ENCODE measurements at places on chromosomes 2 and 18.

DNA sequence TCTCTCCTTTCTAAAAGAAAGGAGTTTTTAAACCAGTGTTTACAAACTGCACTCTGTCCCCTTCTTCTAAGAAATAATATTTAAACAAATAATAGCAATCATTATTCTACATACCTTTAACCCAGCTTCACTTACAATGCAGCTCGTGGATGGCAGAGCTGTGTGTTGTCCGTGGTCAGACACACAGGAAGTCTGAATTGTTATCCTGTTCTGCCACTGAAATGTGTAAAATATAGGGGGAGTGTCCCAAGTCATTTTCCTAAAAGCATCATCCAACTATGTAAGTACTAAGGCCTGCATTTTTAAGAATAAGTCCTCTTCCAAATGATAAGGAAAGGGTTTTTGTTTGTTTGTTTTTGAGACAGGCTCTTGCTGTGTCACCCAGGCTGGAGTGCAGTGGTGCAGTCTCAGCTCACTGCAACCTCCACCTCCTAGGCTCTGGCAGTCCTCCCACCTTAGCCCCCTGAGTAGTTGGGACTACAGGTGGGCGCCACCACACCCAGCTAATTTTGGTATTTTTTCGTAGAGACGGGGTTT lies 2.7 kb upstream of the PPP4R1 start:
- DNase-seq, result no peak

DNA sequence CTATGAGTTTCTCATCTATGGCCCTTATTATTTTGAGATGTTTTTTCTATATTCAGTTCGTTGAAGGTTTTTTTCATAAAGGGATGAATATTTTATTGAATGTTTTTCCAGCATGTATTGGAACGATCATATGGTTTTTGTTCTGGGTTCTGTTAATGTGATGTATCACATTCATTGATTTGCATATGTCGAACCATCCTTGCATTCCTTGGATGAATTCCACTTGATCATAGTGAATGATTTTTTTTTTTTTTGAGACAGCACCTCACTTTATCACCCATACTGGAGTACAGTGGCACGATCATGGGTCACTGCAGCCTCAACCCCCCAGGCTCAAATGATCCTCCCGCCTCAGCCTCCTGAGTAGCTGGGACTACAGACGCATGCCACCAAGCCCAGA lies 5.5 kb upstream of the NEMP2 start:
- no peak for DNase-seq

DNA sequence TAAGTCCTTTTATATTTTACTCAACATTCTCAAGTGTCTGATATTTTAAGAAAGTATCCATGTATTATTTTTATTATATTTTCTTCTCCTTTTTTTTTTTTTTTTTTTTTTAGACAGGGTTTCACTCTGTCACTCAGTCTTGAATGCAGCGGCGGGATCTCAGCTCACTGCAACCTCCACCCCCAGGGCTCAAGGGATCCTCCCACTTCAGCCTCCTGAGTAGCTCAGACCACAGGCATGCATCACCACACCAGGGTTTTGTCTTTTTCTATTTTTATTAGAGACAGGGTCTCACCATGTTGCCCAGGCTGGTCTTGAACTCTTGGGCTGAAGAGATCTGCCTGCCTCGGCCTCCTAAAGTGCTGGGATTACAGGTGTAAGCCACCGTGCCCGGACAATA lies 212.1 kb downstream of the TCF4 start:
- DNase-seq, result no peak

DNA sequence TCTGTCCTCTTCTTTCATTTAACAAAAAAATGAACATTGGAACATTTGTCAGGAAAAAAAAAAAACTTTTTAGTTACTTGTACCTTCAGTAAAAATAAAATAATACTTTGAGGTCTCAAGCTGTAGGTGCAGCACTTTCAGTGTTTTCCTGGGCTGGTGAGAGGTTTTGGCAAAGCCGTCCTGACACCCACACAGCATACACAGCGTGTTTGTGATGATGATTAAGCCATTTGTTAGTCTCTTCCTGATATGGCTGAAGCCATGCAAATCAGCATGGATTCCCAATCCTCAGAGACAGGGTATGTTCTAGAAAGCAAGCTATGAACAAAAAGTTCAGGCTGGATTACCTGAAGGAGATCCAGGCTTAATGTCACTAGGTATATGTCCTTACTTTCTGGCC lies 236.8 kb downstream of the ZNF516 start:
- DNase-seq, result no peak

DNA sequence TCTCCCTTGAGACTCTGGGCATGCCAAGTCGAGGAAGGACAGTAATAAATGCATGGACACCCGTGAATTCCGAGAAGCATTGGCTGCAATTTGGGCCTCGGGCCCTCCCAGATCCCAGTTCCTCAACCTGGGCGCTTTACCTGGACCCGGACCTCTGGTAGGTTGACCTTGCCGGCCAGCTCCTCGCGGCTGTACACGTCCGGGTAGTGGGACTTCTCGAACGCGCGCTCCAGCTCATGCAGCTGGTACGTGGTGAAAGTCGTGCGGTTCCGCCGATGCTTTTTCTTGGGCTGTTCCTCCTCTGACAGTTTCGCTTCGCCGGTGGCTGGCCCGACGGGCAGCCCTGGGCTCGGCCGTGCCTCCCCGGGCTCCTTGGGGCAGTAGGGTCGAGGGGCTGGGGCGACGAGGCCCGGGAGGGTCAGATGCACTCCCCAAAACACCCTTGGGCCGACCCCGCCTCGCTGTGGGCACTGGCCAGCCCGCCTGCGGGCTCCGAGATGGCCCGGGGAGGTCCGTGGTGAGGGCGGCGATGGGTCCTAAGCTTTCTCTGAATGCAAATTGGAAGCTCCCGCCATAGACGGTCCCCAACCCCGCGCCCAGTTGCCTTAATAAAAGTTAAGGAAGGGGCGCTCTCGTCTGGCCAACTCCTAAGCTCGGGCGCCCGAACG lies 899 bp downstream of the RAX start:
- DNase-seq, result no peak

DNA sequence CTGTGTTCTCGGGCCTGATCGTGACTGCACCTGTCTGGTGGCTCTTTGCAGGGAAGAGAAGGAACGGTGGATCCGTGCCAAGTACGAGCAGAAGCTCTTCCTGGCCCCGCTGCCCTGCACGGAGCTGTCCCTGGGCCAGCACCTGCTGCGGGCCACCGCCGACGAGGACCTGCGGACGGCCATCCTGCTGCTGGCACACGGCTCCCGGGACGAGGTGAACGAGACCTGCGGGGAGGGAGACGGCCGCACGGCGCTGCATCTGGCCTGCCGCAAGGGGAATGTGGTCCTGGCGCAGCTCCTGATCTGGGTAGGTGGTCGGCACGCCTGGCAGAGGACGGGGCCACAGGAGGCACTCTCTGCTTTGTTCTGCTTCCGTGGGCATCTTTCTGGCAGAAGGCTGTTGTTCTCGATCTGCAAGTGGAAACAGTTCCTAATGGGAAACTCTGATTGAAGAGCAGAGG lies 48.0 kb downstream of the GBX2 start:
- no peak for DNase-seq

GRCh38 chr2:119416299-119416923 lies 15.2 kb upstream of the TMEM37 start:
- DNase-seq, result no peak

GRCh38 chr2:43708891-43709290 lies 32.7 kb upstream of the C1GALT1C1L start:
- DNase-seq, result no peak

- no peak for DNase-seq
These were observed 68.3 kb downstream of the B3GNT2 start for GRCh38 chr2:62264186-62264585.

DNA sequence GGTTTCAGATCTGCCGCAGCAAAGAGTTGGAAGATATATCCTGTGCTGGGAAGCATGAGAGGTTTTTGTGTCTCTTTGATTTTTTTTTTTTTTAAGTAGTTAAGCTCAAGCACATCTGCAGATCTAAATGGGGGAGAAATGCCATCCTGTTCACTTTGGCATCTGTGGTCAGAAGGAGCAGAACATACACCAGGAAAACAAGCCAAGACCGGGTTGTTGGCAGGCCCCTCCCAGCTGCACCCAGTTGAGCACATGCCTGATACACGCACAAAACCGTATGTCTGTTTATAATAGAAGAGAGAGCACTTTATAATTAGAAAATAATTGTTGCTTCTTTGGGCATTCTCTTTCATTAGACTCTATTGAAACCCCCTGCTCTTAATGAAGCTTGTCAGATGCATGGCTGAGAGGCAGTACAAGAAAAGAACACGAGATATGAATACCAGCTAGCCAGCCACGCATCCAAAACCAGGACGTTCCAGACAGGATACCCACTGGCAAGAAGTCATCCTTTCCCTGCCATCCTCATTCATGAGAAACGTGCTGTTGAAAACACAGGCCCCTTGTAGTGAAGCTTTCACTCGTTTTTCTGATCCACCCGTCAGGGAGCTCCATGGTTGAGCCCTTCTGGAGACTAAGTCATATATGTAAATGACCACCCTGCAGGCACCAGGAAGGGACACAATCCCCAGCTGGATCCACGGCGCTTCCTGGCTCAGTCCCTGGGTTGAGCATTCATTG lies 152.2 kb downstream of the ALPK2 start:
- no peak for DNase-seq

DNA sequence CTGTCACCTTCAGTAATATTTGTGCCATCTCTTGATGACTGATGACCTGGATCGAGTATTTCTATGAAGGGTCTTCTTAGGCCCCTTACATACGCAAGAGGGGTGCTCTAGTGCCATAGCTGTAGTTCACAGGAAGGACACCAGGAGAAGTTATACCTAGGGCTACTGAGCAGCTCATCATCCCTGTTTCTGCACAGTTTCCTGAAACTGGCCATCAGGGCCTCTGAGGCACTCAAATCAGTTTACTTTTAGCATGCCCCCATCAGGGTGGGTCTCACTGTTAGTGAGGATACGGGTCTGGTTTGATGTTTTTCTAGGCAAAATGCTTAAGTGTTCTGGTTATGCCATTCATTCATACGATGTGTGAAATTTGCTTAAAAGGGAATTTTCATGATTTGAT lies 20.0 kb upstream of the FBLN7 start:
- no peak for DNase-seq

- no peak for DNase-seq
These were observed 3.1 kb downstream of the GYPC start for GRCh38 chr2:126658905-126659561.

GRCh38 chr2:25286025-25286400 lies 55.7 kb downstream of the DNMT3A start:
- DNase-seq, result no peak

GRCh38 chr2:104848526-104848925 lies 5.4 kb upstream of the POU3F3 start:
- DNase-seq, result no peak

DNA sequence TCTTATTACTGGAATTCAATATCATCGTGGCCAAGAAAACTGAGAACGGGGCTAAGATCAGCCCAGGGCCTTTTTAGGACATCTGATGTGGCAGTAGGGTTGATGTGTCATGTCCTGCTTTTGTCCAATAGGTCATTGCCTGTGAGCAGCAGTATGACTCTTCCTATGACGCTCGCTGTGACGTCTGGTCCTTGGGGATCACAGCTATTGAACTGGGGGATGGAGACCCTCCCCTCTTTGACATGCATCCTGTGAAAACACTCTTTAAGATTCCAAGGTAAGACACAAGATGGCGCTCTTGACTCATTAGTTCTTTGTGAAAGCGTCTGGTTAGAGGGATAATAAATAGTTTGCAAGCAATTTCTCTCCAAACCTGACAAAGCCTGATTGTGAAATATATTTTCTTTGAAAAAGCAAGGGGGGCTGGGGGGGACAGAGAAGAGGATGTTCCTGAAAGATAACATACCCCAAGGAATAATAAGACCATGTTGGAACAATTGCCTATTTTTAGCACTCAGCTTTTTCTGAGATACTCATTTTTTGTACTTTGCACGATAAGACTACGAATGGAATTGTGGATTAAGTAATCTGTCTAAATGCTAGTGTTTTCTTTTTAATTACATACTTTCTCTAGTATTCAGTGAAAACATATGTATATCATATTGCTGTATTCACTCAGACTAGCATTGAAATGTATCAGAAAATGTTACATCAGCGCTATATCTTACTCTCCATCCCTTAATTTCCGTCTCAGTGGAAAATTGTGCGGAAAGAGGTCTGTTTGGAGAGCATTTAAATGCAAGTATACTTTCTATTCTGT lies 58.1 kb downstream of the MYO3B start:
- DNase-seq, result no peak

DNA sequence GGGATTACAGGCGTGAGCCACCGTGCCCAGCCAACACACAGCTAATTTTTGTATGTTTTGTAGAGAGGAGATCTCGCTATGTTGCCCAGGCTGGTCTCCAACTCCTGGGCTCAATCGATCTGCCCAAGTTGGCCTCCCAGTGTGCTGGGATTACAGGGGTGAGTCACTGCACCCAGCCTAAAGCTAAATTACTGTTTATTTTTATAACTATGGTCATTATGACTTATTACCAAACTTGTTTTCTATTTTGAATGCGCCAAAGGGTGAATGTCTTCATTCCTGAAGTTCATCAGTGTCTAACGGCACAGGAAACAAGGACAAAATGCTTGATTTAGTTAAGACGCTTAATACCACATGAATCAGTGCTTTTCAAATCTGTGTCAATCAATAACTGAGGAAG lies 38.9 kb upstream of the GREB1L start:
- DNase-seq, result no peak

DNA sequence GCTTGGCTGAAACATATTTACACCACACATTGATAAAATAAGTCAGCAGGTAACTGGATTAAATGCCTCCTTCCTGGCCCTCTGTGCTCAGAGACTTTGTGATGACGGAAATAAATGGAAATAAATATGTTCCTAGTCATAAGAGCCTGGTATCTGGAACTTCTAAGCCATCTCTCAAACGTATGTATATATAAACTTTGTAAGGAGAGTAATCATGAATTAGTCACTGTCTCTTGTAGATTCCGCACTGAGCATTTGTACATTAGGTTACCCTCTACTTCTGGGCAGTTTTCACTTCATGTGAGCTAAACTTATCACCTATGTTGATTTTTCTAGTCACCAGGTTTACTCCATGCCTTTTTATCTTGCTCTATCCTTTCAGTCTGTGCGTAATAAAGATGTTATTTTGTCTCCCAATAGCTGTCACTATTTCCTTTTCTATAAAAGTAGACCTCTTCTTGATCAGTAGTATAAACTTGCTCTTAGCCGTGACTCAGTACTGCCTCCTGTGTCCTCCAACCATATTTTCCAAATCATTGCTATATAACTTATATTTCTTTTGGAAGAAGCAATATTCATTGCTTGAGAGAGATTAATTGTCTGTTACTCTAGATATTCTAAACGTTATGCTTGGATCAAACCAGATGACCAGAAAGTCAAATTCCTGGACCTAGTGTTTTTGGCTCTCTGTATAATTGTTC lies 53.2 kb downstream of the FEZ2 start:
- no peak for DNase-seq
